Activated naive CD4-positive, alpha-beta T cell treated with anti-CD3 and anti-CD28 coated beads, Interleukin-2, amount 50 U/mL, for 72 hours (primary cell): ENCODE measurements at places on chromosomes 7 and 10. TPM values are rescaled to one million over a fixed set of nuclear protein-coding genes. Genes with fewer than 3 reads are reported as not detected.

Gene ADCYAP1R1
- total RNA-seq, result not detected

DNA sequence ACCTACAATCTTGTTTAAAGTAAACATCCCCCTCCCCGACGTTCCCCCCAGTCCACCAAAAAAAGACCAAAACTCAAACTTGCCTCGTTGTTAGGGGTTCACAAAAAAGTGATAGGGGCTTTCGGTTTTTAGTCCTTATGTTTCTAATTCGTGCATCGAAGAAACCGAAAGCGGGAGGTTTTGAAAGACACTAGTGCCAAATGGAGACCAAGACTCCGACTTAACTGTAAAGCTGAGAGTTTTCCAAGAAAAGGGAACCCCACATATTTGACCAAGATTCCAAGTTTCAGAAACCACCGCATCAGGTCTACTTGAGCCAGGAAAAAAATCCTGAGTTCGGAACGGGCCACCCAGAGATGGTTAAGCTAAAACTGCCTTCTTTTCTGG lies 534 bp downstream of the PSMA2 start:
- DNase-seq, result no peak

Gene PCLO
- total RNA-seq, result not detected

- DNase-seq, result peak; percentile 90
Observed at GRCh38 chr7:105808703-105809590, 67.5 kb downstream of the ATXN7L1 start.

Gene ANAPC16
- 107 TPM for total RNA-seq

DNA sequence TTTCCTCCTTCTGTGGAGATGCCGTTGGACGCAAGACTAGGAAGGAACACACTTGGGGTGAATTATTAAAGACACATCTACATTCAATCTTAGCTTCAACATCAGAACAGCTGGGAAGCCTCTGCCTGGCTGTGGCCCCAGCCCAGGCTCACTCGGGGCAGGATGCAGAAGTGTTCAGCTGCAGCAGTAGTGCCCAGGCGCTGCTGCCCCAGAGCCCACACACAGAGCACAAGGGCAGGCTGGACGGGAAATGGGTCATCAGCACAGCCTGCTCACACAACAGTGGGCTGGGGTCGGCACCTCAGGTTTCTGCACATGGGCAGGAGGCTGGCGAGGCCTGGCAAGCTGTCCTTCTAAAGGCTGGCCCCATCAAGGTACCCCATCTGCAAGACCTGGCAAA lies 42.5 kb downstream of the NOD1 start:
- DNase-seq, result no peak

Gene PNLIPRP2
- not detected for total RNA-seq

DNA sequence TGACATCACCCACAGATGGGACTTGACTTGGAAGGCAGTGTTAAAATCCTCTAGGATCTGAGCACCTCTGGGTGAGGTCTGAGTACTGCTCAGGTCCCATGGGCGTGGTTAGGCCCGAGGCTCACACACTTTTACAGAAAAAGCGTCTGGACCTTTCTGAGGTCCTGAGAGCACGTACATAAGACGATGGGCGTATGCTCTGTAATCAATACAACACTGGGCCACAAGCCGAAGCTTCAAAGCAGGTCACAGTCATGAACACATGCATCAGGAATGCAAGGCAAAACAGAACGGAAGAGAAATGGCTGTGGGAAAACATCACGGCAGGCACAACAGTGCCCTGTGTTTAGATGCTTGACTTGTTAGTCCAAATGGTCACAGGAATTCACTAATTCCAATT lies 112.2 kb downstream of the LARP4B start:
- DNase-seq, result no peak

DNA sequence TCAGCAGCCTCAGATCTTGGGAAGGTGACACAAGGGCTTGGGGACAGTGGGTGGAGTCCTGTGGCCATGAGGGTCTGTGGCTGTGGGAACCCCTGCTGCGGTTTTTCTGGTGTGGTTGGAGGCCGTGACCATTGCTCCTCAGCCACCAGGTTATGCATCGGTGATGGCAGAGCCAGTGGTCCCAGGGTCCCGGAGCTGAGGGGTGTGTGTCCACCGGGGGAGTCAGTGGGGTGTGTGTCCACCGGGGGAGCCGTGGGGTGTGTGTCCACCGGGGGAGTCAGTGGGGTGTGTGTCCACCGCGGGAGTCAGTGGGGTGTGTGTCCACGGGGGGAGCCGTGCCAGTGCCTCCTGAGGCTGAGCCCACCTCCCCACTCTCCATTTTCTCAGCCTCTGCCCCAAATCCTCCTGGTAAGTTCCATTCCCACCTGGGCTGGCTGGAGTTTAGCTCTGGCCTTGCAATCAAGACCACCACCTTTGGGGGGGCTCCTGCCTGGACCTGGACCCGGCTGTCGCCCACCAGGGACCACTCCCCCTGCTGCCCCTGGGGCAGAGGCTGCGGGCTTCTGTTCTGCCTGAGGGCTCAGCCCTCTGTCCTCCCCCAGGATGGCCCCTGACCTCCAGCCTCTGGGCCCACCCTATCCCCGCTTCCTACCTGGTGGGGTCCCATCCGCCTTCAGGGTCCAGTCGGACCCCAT lies 143.5 kb downstream of the ELFN1 start:
- DNase-seq, result no peak

Gene PON3
- total RNA-seq, result 0.45 TPM

- no peak for DNase-seq
Observed at GRCh38 chr10:29634764-29635625, at the start of gene SVIL. Gene SVIL (minus strand): TSS chr10:29634971. CDS start chr10:29555058, 79,913 bp downstream.

GRCh38 chr10:67837541-67838314 lies at the start of gene DNAJC12:
Gene DNAJC12 (minus strand): TSS chr10:67838188. CDS start chr10:67838011, 177 bp downstream.
- DNase-seq, result no peak

DNA sequence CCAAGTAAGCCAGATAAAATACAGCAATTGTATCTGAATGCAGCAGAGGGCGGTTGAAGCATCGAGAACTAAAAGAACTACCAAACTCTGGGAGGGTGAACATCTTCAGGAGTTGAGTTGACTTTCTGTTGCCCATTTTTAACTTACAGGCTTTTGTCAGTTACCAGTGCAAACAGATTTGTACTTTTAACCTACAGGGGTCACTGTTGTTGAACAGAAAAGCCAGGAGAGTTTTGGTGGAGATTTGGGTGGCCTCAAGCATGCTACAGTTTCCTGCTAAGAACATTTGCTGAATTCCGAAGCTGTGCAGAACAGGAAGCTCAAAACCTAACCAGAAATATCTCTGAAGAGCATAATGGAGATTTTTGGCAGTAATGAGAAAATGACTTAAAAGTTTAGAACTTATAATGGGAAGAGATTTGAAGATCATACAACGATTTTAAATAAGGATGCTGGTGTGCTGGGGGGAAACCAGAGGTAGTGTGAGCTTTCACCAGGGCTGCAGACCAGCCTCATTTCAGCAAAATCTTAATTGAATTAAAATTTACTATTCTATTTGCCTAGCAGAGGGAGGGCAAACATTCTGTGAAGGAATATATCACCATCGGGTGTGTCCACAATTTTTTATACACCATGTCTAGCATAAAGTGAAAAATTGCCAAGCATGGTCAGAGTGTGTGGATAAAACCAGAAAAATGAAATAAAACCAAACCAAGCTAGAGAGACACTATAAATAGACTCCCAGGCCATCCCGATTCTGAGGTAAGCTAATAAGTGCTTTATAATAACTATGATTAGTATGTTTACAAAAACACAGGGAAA lies 208.6 kb upstream of the CCDC6 start:
- DNase-seq, result peak; percentile 9

DNA sequence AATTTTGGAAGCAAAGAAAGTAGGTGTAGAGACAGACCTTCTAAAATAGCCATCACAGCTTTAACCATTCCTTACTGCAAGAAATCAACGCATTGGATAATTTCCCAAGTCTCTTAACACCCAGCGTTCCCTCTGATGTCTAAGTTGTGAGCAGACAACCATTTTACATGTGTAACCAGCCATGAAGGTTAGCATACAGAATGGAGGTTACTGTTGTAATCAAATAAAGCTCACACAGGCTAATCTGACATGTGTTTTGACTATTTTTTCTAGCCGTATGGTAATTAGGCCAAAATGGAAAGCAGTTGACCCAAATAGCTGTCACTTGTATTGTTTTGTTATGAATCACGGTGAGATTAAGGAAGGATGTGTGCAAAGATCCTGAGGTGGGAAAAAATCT lies 336.4 kb downstream of the RNLS start:
- no peak for DNase-seq

DNA sequence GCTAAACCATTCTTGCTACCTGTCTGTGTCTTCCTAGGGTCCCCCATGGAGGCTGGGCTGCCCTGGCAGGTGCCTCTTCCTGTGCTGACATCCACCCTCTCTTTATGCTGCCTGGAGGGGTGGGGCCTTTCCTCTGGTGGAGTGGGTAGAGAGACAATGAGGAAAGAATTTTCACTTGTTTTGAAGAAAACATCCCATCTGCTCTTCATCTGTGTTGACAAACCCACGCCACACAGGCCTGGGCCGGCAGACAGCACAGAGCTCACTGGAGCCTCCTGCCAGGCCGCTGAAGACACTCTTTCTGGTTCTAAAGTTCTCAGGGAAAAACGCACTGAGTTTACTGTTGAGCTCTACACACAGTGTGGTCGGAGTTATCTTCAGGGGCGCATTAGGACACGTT lies 328.2 kb downstream of the GLRX3 start:
- no peak for DNase-seq

GRCh38 chr7:79292834-79293233 lies 160.6 kb downstream of the MAGI2 start:
- DNase-seq, result no peak

DNA sequence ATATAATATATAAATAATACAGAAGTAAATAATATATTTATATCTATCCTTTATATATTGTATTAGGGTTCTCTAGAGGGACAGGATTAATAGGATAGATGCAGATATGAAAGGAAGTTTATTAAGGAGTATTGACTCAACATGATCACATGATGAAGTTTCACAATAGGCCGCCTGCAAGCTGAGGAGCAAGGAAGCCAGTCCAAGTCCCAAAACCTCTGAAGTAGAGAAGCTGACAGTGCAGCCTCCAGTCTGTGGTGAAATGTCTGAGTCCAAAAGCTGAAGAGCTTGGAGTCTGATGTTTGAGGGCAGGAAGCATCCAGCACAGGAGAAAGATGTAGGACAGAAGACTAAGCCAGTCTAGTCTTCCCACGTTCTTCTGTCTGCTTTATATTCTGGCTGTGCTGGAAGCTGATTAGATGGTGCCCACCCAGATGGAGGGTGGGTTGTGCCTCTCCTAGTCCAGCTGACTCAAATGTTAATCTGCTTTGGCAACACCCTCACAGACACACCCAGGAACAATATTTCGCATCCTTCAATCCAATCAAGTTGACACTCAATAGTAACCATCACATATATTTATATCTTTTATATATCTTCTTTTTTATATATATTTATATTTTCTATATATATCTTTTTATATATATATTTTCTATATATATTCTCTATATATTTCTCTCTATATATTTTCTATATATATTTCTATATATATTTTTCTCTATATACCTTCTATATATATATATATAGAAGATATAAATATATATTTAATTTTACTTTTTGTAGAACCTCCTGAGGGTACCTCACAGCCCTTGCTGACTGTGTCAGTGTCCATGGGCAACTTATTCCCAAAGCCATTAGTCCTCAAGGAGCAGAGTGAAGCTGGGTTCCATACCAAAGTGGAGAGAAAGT lies 24.6 kb upstream of the AKR1B10 start:
- DNase-seq, result no peak

- DNase-seq, result no peak
Observed at GRCh38 chr7:2006231-2006771, 226.4 kb downstream of the MAD1L1 start.

DNA sequence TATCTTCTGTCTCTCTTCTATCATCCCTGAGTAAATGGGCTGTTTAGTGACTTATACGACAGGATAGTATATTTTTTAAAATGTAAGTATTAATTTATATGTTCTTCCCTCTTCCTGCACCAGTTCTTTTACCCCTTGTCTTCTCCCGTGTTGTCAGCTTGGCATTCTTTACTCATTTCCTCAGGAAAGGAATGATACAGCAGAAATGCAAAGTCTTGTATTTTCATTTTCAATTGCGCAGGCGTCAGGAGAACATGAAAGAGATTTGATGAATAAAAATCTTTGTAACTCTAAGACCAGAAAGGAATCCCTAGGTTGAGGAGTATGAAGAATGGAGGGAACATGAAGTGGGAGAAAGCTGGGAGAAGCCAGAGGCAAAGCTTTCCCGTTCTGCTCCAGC lies 18.8 kb upstream of the VPS41 start:
- no peak for DNase-seq

Gene IDI2
- not detected for total RNA-seq

DNA sequence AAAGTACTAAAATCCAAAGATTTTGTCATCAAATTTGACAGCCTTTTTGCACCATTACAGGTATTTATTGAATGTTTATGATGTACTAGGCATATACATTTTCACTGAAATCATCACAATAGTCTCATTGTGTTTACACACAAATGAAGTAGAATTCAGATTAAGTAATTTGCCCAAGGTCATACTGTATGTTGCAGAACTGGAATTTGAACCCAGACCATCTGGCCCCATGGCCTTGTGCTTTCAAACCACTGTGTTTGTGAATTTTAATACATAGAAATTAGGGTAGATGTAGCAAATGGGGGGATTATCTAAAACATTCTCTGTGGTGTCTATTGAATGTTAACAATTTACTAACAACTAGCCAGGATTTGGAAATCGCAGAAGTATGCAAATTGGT lies 94.8 kb downstream of the POLL start:
- no peak for DNase-seq

GRCh38 chr7:116955340-116955739 lies 2.0 kb downstream of the ST7 start:
- no peak for DNase-seq

Gene PRSS37
- total RNA-seq, result not detected

Gene HMX3
- not detected for total RNA-seq

DNA sequence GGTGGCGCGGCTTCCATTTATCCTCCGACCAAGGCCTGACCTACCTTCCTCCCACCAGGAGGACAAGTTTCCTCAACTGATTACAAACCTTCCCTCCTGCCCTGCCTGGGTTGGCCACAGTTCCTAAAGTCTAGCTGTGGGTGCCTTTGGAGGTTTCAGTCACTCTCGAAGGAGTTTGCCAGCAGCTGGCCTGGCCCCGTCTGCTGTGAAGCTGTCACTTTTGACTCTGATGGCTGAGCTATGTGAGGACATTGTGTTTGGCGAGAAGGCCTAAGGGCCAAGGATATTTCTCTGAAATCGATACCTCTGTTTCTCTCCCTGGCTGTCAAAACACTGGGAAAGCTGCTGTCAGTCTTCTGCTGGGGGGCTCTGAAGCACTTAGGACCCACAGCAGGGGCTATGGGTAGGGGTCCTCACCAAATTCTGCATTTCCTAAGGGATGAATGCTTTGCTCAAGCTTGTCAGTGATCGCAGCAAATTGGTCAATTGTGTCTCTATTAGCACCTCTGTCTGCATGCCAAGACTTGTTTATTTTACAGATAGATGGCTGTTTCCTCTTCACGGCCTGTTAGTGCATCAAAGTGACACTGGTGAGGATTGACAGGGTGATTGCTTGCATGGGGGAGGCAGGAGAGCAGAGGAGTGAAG lies 31.9 kb upstream of the SAMD8 start:
- no peak for DNase-seq

- no peak for DNase-seq
Observed at GRCh38 chr10:17249820-17250219, 21.8 kb downstream of the VIM start.

GRCh38 chr10:77176232-77176631 lies 461.4 kb downstream of the KCNMA1 start:
- no peak for DNase-seq

GRCh38 chr10:89337484-89337883 lies 9.7 kb downstream of the IFIT3 start:
- no peak for DNase-seq

Gene TMEM184A
- total RNA-seq, result 0.73 TPM

Gene SHH
- not detected for total RNA-seq

Gene ACSM6
- not detected for total RNA-seq

GRCh38 chr10:4494551-4494950 lies 331.5 kb upstream of the AKR1E2 start:
- DNase-seq, result no peak

Gene SDK1
- total RNA-seq, result 1.3 TPM

Gene CEP41
- total RNA-seq, result 15.1 TPM
